Pons (tissue), 1 donor: ENCODE measurements at places on chromosomes 6 and 20.
A peak's percentile ranks its signal among the peaks of the same experiment; 100 is the strongest.

DNA sequence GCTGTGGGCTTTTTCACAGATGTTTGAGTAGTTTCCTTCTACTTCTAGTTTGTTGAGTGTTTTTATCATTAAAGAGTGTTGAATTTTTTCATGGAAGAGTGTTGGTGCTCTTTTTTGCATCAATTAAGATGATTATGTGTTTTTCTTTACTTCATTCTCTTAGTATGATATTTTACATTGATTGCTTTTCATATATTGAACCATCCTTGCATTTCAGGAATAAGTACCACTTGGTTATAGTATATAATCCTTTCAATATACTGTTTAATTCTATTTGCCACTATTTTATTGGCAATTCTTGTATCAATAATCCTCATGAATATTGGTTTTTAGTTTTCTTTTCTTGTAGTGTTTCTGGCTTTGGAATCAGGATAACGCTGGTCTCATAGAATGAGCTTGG, 113.7 kb upstream of the PRDM1 start:
- DNase-seq = no peak

DNA sequence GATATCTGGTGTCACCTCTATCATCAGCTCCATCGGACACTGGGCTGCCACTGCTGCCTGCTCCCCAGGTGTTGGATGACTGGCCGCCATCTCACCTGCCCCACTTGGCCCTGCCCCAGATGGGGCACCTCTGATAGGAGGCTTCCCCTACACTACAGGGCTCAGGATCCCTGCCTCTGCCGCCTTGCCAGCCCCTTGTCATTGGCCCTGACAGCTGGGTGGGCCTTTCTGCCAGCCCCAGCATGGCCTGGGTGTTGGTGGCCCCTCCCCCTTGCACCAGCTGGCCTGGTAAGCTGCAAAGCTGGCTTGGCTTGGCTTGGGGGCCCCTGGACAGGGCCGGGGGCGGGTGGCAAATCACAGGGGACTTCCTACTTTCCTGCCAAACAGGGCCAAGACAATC, 10.6 kb downstream of the PACSIN1 start:
- no peak for DNase-seq

- no peak for DNase-seq
Measured at GRCh38 chr20:50298554-50299324, 108.1 kb downstream of the CEBPB start.

DNA sequence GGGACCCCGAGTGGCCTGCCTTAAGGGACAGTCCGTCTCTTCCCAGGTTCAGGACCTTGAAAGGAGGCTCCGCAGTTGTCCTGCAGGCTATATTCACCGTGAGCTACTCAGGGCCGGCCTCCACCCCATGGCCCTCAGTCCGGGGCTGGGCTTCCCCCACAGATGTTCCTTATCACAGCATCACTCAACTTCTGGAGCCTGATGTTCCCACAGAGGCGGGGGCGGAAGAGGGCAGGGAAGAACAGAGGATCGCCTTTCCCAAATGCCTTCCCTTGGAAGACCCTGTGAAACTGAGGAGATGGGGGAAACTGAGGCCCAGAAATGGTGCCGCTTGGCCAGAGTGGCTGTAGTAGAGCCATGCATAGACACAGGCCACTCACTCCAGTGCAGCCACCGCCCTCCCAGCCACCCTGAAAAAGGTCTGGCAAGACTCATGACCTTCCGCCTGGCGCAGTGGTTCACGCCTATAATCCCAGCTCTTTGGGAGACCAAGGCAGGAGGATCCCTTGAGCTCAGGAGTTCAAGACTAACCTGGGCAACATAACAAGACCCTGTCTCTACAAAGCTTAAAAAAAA, 4.3 kb upstream of the COX4I2 start:
- no peak for DNase-seq

- DNase-seq = no peak
Measured at GRCh38 chr6:3379482-3380060, 77.3 kb downstream of the SLC22A23 start.

DNA sequence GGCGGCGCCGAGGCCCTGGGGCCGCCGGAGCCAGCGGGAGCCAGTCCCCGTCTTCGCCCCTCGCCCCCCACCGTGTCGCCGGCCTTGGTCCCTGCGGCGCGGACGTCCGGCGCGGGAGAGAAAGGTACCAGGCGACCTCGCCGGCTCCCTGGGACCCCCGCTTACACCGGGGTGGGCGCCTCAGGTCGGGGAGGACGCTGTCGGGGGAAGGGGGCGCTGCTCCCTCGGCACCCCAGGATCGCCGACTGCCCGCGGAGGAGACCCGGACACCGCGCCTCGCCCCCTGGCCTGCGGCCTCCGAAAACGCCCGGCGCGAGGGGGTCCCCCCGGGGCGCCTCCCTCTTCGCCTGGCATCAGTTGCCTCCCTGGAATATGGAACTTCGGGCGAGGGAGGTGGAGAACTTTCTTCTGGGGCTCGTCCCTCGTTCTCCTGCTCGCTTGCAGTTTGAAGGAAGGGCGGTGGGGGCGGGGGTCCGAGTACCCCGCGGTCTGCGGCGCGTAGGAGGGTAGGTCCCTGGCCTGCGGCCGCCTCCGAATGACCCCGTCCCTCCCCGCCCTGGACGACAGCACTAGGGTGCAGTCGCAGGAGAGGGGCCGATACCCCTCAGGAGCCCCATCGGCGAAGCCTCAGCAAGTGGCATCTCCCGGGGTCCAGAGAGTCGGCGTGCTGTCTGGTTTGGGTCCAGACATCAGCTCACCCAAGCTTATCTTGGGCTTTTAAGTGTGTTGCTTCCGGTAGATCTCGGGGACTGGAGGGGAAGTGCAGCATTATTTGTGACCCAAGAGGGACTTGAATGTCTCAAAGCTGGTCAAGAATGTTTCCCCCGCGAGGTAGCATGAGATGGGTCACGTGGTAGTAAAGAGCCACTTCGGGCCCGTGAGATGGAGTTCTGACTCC, 549 bp downstream of the ANKRD6 start:
- peak; percentile 28 for DNase-seq

DNA sequence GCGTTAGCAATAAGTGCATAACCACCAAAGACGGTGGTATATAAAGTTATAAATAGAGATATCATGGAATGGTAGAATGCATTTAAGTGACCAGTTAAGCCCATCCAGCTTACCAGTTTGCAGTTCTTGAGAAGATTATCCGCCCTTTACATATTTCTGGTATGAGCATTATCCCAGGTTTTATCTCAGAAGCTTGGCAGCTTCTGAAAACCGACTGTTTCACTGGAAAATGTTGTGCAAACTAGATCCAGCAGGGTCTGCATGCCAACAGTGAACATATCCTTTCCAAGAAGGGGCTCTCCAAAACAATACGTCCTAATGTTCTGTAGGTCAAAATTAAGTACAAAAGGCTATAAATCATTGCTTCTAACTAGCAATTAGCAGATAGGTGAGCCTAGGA, 29.5 kb upstream of the SHLD1 start:
- no peak for DNase-seq

GRCh38 chr20:7375905-7376304, 564.4 kb downstream of the HAO1 start:
- DNase-seq = no peak

GRCh38 chr6:128275681-128276080, 244.7 kb downstream of the PTPRK start:
- DNase-seq = no peak

- no peak for DNase-seq
Measured at GRCh38 chr20:11443382-11444119, 474.1 kb upstream of the BTBD3 start.

DNA sequence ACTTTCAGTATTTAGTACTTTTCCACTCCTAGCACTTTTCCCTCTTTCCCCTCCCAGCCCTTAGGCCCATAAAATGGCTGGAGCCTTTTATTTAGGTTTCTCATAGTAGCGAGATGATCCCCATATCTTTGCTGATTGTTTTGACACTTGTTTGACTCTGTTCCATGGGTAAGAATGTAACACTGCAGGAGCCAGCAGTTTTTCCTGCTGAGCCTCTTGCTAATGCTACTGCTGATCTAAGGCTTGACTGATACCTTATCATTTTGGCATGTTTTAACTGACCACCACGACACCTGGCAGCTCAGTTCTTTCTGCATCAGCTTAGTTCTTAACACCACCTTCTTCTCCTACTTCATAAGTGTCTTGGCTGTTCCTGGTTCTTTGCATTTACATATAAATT, 29.6 kb downstream of the ZKSCAN8 start:
- no peak for DNase-seq

- no peak for DNase-seq
Measured at GRCh38 chr20:33773412-33774089, 37.6 kb upstream of the CHMP4B start.

DNA sequence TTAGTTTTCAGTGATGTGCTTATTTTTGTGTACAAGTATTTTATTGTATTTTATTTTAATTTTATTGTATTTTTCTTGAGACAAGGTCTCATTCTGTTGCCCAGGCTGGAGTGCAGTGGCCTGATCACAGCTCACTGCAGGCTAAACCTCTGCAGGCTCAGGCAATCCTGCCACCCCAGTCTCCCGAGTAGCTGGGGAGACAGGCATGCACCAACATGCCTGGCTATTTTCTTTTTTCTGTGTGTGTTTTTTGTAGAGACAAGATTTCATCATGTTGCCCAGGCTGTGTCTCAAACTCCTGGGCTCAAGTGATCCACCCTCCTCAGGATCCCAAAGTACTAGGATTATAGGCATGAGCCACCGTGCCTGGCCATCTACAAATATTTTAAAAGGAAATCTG, 146.3 kb downstream of the MANEA start:
- no peak for DNase-seq

GRCh38 chr20:19493794-19494495, 264.1 kb upstream of the RIN2 start:
- DNase-seq = no peak

GRCh38 chr6:84805145-84805544, 40.7 kb upstream of the TBX18 start:
- DNase-seq = no peak

GRCh38 chr20:35472209-35472608, 16.8 kb downstream of the CEP250 start:
- DNase-seq = no peak

DNA sequence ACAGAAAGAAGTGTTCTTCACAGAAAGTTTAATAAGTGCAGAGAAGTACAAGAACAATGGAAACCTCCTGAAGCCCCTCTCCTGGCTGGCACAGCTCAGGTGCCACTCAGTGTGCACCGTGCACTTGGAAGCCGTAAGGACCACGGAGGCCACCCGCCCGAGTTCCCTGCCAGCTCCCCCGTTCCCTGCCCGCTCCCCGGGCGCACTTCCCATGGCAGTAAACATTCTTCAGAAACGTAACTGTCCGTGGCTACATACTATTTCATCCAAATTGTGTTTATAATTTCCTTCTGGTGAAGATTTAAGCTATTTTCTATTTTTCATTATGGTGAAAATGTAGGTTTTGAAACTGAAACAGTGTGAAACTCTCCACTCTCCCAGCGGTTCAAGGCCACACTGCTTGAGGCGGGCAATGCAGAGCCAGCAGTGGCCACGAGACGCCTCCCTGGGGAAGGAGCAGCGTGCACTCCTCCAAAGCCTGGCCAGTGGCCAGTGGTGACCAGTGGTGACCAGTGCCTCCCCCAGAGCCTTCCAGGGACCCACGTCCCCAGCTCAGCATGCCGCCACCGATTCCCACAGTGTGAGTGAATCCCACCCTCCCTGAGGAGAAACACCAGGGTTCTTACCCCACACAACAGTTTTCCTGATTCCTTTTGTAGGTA, 46.4 kb downstream of the TAF4 start:
- no peak for DNase-seq

GRCh38 chr20:56565511-56565910, 32.5 kb downstream of the FAM209B start:
- DNase-seq = no peak

- peak; percentile 46 for DNase-seq
Measured at GRCh38 chr6:18263418-18264218, 712 bp downstream of the DEK start.

DNA sequence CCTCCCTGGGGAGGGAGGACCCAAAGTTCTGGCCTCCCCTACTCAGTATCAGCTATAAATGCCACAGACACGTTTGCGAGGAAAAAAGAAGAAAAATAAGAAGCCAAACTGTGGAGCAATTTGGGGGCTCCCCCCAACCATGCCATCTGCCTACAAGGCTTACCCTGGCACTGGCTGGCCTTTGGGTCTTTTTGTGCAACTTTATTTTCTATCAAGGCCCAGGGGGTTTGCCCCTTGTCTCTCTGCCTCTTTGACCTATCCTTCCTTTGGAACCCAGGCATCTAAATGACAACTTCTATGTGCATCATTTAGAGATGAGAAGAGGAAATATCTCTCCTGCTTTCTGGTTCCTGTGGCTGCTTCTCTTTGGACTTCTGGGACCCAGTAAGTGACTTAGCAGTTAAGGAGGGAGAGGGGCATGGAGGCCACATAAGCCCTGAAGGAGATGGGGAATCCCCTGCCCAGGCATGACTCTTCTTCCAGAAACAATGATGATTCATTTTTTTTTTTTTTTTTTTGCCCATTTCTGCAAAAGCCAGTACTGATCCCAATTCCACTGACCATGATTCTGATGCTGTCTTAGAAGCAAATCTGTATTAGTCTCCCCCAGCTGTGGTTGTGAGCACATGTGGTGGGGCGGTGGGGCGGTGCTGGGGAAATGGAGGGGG, at the start of gene MUC22:
TSS of gene MUC22 (plus strand) at position 82 of the 668 bp plus-strand sequence. CDS start at position 315, 233 bp downstream.
- no peak for DNase-seq

DNA sequence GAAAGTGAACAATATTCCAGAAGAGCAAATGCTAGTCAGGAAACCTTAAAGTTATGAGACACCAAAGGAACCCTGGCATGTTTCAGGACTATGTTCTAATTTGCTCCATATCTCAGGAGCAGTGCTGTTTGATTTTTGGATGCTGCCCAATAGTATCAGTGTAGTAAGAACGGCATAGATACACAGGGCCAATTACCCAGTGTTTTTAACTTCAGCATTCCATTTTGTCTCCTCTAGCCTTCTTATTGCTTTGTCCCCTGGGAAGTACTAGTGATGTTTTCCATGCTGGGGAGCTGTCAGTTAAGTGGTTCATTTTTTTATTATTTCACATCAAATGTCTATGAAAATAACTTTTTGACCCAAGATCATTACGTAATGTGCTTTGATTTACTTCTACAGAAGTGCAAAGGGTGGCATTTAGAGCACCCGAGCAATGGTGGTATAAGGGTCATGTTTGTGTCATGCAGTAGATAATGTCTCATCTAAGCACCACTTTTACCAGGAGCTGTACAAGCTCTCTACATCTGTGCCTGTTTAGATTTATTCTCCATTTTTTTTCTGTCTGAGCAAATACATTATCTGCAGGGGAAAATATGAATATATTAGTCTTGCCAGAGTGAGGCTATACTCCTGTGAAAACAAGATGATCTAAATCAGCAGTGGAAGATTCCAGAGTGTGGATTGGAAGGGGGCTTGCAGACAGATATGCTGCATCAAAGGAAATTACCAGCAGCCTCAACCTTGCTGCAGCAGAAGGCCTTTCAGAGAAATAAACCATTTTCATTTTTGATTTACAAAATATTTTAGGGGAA, 198.8 kb upstream of the OPRM1 start:
- DNase-seq = no peak

- DNase-seq = no peak
Measured at GRCh38 chr6:41372832-41373626, 37.6 kb downstream of the NCR2 start.
